ENCODE measurements at places on chromosomes 1 and 21.

GRCh38 chr1:168087696-168088095, 49.0 kb downstream of the GPR161 start:
- DNase-seq, result no peak

GRCh38 chr1:116179419-116179818, 68.2 kb downstream of the MAB21L3 start:
- no peak for DNase-seq

GRCh38 chr1:207858281-207858680, 52.6 kb downstream of the CD34 start:
- no peak for DNase-seq

DNA sequence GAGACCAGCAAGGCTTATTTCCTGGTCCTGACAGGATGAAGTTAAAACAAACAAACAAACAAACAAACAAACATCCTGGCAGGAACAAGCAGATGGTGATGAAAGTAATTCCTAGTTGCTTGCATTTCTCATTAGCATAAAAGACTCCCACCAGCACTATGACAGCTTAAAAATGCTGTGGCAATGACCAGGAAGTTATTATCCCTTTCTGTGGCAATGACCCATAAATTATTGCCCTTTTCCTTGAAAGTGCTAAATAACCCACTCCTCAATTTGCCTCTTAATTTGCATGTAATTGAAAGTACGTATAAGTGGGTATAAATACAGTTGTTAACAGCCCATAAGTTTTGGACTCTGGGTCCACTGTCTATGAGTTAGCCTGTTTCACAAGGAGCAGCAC, 727.6 kb upstream of the NEGR1 start:
- DNase-seq, result no peak

DNA sequence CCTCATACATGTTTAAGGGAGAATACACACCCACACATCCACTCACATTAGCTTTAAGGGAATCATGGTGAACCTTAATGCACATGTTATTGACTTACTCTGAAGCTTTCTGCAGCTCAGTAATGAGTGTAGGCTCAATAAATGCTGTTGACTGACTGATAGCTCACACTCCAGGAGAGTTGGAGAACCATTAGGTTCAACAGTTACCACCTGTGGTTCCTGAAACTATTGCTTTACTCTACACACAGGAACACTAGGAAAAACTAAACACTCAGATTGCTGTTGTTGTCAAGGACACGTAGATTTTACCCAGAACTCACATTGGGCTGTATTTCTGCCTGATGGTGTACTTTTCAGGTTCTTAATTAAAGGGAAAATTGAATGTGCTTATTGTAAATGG, 37.3 kb downstream of the ZC3H11B start:
- no peak for DNase-seq

Measured in stimulated activated CD4-positive, alpha-beta T cell treated with anti-CD3 and anti-CD28 coated beads, Interleukin-1b, Interleukin-23, amount 100 ng/mL, for 4 hours (primary cell).